ENCODE measurements at places on chromosomes 1 and 21.

DNA sequence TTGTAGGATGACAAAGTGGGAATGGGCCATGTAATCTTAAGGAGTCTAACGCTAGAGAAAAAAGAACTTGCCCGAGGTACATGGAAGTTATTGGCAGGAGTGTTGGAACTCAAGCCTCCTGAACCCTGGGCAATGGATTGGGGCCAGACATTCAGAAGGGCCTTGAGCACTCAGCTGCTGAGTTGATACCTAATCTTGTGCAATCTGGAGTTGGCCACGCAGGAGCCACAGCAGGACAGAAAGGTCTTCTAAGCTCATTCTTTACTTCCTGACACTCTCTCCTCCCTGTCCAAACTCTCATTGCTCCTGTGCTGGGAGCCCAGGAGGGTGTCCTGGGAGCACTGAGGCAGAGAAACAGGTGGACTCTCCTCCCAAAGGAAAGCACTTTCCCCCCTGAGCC is 25.1 kb upstream of the CSF1 start:
- no peak for DNase-seq

- DNase-seq, result no peak
Observed at GRCh38 chr1:42035205-42035829, 116.6 kb upstream of the HIVEP3 start.

DNA sequence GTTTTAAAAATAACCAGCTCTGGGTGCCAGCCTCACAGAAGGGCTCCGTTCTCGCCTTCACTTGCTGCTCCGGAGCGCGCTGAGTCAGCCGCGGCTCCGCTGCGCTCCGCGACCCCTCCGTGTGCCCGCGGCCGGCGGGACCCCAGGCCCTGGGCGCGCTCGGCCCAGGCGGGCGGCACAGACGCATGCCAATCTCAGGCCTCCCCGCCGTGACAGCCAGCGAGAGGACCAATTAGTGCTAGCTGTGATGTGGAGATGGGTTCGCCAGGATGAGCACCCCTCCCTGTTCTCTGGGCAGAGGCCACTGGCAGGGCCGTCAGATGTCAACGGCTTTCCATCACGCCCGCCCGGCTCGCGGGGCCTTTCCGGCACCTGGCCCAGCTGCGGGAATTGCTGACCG is 293.8 kb downstream of the SPATA17 start:
- DNase-seq, result no peak

DNA sequence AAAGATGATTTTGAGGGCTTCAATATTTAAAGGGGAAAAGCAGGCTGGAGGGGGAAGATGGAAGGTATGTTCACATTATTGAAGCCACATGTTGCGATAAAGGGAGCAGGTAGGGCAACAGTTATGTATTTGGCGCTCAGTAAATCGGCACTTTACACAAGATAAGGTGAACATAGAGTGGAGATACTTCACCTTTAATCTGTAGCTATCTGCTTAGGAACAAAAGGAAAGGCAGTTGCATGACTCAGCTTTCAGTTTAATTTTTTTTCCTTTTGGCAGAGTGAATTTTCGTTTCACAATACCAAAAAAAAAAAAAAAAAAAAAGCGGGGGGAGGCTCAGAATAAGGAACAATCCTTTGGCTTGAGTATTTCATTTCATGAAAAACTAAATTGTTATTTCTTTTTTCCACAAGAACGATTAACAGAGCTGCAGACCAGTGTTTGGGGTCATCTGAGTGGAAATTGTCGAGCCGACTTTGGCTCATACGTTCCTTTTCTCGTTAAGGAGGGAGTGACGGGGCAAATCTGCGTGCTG is 1.1 kb upstream of the COQ8A start:
- DNase-seq, result no peak

DNA sequence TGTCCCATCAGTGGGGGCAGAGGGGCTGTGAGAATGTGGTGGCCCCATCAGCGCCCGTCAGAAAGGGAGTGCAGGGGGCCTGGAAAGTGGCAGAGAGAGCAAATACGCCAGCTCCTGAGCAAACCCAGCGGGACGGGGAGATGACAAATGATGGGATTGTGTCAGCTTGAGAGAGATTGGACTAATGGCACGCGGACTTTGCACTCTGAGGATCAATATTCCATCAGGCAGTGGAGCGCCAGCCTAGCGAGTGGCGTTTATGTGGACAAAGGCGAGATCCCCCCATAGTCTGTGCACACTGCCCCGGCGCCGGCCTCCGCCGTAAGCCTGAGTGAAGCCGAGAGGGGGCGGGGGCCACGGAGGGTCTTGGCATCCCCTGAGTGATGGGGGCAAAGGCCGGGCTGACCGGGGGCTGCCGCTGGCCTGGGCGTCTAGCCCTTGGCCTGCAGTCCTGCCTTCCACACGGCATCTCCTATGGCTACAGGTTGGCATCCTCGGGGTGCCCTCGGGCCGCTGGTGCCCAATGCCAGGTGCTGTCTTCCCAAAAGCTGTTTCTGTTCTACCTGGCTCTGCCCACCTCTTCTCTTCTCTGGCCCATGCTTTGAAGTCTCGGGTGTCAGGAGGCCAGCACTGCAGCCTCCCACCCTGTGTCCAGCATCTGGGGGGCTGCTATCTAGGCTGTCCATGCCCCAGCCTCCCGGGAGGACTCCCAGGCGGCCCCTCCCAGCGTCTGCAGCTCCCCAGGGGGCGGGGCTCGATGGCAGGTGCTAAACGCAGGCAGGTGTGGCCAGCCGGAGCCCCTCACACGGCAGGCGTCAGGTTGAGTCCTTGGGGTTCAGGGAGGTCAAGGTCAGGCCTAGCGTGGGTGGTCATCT is 46.5 kb downstream of the PRDM16 start:
- DNase-seq, result no peak

GRCh38 chr21:14273736-14274538 is 58.0 kb downstream of the RBM11 start:
- DNase-seq, result no peak

DNA sequence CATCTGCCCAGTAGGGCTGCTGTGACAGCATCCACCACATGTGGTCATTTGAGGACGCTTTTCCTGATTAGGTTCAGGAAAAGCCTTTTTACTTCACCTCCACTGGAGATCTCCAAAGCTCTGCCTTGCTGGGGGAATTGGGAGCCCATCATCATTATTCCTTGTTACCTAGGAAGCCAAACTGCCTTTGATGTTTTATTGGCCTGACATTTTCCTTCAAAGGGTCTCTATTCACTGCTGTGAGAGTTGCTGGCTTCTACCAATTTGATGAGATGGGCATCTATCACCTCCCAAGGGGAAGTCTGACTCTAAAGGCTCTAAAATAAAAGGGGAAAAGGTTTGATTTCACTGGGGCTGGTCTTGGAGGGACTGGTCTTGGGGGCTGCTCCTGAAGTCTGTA is 678.6 kb downstream of the PTPRU start:
- DNase-seq, result no peak

- DNase-seq, result no peak
Observed at GRCh38 chr1:230902349-230902923, 34.1 kb upstream of the C1orf198 start.

GRCh38 chr1:213925531-213926182 is 62.1 kb upstream of the PROX1 start:
- no peak for DNase-seq

DNA sequence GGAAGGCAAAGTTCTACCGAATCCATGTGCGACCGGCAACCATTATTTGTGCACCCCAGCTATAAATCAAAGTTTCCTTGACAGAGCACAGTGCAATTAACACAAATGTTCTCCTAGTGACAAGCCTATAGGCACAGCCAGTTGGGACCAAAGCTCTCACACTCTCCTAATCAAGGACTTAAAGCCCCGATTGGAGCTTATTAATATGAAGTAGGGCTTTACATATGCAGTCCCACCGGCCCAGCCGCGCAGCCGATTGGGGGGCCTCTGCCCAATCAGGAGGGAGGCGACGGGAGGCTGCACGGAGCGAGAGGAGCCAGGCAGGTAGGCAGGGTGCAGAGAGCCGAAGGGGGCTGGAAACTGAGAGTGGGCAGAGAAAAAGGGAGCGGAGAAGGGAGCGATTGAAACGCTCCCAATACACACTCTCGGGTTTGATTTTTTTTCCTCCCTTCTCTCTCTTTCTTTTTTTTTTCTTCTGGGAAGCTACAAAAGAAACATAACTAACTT is at the start of gene ESRRG:
Gene ESRRG (minus strand): TSS at position 156 of the 507 bp plus-strand sequence. CDS start 130 bp downstream, at position 26.
- no peak for DNase-seq

GRCh38 chr1:178030467-178030866 is 60.6 kb upstream of the SEC16B start:
- no peak for DNase-seq

DNA sequence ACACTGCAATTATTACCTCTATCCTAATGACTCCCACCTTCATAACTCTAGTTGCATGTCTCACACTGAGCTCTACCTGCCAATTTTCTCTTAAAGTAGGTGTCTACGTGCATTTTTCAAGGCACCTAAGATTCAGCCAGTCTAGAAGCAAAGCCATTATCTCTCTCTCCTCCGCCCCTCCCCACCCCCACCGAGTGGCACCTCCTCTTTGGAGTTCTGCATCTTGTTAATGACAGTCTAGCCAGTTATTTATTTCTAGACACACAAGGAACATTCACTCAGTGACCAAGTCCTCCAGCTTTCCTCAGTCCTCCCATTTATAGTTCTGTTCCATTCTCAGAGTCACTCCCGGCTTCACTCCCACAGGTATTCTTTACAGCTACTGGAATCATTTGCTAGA is 47.6 kb downstream of the ASTN1 start:
- DNase-seq, result no peak

DNA sequence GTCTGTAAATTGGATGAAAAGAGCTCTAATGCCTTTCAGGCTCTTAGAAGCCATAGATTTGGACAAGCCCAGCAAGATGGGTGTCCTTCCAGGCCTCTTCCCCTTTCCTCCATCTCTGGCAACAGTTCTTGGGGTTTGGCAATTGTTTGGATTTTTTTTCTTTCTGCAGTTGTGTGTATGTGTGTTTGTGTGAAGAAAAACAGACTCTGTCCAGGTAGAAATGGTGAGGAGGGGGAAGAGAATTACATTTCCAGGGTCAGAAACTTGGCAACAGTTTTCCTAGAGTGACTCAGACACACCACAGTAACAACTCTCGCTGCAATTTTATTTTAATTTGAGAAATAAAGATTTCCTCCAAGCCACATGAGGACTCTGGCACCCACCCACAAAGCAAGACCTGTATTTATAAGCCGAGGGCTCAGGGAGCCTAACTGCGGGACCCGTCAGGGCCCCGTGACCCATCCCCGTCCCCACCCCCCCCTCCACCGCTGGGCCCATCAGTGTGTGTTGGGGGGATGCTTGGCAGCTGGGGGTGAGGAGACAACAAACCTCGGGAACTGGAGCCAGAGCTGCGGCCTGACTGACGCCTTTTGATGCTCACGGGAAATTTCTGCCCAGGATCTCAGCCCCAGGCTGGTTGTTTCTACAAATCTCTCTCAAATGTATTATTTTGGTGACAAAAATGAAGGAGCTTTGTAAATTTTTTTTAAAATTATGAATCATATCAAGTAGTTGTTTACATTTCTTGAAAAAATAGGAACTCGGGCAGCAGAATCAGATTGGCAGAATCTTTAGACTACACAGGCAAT is 4.4 kb downstream of the TMEM200B start:
- no peak for DNase-seq

GRCh38 chr1:167293057-167293456 is 72.4 kb downstream of the POU2F1 start:
- no peak for DNase-seq

DNA sequence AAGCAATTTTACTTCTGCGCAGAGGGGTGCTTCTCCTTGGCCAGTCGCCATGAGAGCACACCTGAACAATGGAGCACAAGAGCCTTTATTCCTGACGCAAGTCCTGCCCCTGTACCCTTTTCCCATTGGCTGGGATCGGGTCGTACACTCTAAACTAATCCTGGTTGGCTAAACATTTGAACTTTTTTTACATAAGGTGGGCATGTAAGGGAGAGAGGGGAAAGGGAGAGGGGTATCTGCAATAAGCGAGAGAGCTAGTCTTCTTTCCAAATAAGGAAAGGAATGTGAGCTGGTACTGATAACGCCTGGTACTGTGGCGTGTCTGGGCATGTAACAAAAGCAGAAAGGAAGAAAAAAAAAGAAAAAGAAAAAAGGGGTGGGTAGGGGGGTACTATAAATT is 21.8 kb downstream of the MFSD2A start:
- DNase-seq, result no peak

DNA sequence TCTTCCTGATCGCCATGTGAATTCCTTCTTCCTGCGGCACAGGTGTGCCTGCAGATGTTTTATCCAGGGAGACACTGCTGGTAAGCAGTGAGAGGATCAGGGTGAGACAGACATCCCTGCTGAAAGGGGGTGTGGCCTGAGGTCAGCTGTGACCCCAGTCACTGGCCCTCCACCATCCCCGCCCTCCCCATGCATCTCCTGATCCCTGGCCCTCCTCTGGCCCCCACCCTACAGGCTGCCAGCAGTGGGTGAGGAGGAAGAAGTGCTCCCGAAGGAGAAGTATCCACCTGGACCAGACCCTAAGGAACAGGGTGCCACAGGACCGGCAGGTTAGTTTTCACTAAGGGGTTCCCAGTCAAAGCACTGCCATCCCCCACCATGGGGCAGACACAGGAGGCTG is 85.3 kb downstream of the GLIS1 start:
- DNase-seq, result peak; percentile 25

- no peak for DNase-seq
Observed at GRCh38 chr1:30411206-30411605, 312.2 kb downstream of the MATN1 start.

- DNase-seq, result no peak
Observed at GRCh38 chr1:206713070-206713469, 28.4 kb downstream of the MAPKAPK2 start.

- DNase-seq, result no peak
Observed at GRCh38 chr1:222104097-222104496, 362.2 kb upstream of the DUSP10 start.

DNA sequence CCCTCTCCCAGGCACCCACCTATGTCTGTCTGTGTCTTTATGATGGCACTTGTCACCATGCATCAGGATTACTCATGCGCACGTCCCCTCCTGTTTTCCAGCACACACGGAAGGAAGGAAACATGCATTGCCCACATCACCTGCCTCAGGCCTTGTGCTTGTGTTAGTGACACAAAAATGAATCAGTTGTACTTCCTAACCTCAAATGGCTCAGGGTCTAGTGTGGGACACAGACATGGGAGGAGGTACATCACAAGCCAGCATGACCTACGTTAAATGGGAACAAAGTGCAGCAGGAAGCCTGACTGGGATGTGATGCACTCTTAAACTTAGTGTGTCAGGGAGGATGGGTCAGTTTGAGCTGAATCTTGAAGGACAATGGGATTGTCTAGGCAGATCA is 126.7 kb downstream of the TRABD2B start:
- no peak for DNase-seq

GRCh38 chr1:8525216-8525557 is 207.3 kb downstream of the SLC45A1 start:
- no peak for DNase-seq

DNA sequence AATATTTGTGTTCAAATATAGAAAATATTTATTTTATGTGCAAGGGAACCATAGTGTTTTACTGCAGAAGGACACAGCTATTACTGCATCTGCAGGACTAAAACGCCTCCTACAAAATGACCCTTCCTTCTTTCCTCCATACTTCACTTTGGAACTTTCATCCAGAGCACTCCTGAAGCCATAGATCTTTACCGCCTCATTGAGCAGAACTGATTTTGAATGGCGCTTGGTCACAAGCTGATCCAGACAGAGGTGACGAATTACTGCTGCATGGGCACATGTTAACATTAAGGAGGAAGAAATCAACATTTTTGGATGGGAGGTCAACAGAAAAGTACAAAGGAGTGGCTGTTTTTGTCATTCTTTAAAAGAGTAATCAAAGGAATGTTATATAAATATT is 931.6 kb downstream of the NCAM2 start:
- DNase-seq, result no peak

- no peak for DNase-seq
Observed at GRCh38 chr1:38452246-38452645, 405.7 kb upstream of the POU3F1 start.

Measured in activated naive CD4-positive, alpha-beta T cell treated with anti-CD3 and anti-CD28 coated beads, Interleukin-2, amount 50 U/mL, for 72 hours (primary cell).